ENCODE measurements at places on chromosomes 7 and 10.

DNA sequence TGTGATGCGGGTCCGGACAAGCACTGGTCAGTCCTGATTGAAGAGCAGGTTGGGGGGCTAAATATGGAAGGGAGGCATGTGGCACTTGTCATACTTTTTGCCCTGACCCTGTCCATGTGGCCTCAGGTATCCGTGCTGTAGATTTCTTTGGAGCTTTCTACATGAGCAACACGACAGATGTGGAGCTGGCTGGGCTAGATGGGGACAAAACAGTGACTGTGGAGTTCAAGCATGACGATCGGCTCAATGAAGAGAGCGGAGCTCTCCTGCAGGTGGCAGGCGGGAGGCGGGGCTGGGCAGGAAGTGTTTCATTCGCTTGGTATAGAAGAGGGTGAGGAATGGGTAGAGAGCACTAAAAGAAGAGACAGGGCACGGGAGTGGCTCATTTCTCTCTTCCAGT is 13.0 kb upstream of the CHCHD1 start:
- no peak for DNase-seq

DNA sequence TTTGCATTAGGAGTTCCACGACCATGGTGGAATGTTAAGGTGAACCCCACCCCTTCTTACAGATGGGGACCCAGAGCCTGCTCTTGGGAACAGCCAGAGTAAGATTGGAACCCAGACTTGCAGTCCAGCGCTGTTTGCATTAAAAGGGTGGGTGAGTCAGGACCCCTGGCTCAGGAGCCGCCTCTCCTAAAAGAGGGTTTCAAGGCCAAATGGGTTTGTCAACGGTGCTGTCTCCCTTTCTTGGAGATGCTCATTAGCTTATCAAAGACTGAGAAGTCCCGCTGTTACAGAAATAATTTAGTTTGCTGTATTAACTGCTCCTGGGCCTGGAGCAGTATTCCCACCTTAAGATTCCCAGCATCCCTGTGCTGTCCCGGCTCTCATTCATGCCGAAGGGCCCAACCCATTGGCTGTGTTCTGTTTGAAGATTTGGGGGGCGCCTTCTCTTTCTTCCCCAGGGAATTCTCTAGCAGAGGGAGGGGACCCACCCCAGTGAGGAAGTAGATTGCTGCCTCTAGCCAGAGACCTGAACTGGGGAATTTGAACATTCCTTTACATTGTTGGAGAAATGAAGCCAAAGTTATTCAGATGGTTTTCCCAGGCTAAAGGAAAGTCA is 1.8 kb downstream of the MARVELD1 start:
- no peak for DNase-seq

GRCh38 chr10:3169271-3169670 is 3.3 kb downstream of the PITRM1 start:
- DNase-seq = no peak

- DNase-seq = no peak
Observed at GRCh38 chr7:34191162-34191561, 285.8 kb downstream of the BMPER start.

GRCh38 chr10:78474743-78475142 is 441.1 kb downstream of the RPS24 start:
- DNase-seq = no peak

DNA sequence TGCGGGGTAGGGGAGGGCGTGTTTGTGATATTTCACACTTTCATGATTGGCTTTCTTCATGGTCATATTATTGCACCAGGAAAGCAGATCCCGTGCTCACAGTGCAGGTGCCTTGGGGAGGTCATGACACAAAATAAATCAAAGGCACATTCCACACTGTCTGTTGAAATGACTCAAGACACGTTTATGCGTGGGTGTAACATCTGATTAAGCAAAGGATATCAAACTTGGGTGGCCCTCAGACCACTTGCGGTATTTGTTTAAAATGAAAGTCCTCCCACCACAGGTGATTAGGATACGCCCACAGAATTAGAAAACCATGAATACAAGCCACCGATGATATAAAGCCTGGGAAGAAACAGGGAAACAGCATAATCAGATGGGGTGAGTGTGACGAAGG is 51.1 kb downstream of the SVIL start:
- no peak for DNase-seq

DNA sequence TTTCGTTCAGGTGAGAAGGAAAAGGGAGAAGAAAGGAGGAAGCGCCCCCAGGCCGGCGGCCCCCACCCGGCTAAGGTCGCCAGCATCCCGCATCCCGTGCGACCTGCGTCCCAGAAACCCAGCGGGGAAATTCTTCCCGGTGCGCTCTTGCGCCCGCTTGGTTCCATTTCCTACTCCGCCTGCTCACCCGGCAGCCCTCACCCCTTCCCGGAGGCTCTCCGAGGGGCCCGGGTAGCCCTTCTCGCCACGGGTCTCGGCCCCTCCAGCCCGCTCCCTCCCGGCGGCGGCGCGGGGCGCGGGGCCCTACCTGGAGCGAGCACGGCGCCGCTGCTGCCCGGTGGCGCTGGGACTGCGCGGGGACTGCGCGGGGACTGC is at the start of gene PRKCQ:
PRKCQ (minus strand) TSS at position 373 of the 375 bp plus-strand sequence. CDS start 65,141 bp downstream, outside the sequence.
- no peak for DNase-seq

GRCh38 chr7:147611431-147611830 is 979.1 kb upstream of the C7orf33 start:
- no peak for DNase-seq

- DNase-seq = peak; percentile 55
Observed at GRCh38 chr7:880450-880849, 4.1 kb downstream of the GET4 start.

DNA sequence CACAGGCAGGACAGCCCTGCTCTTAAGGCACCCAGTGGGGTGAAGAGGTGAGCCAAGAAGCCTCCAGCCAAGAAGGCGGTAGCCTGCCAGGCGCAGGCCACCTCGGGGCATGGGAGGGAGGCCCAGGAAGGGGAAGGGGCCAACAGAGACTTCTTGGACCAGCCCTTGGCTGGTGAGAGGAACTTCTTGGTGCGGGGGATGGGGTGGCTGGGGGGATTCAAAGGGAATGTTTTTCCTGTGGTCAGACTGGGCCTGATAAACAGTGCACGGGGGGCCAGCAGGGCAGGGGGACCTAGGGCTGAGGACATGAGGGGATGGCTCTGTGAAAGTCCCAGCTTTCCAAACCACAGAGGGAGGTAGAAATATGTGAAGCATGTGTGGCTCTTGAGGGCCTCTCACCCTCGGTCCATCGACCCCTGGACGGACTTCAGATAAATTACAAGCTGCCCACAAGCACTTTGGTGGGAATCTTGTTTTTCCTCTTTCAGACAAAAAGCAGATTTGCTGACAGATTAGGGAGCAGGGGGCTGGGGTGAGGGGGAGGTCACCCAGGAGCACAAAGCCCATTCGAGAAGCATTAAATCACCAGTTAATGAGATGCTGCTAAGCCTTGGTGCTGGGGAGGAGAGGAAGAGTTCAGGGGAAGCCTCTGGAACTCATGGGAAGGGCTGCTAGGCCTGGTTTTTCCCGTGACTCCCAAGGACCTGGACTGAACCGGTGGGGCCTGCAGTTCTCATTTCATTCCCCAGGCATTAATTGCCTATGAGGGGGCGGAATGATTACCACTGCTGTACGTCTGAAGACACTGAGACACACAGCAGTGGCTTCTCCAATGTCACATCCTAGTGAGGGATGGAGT is 11.3 kb downstream of the CRYGN start:
- peak; percentile 20 for DNase-seq

GRCh38 chr10:131748831-131749766 is 151.7 kb upstream of the PPP2R2D start:
- no peak for DNase-seq

DNA sequence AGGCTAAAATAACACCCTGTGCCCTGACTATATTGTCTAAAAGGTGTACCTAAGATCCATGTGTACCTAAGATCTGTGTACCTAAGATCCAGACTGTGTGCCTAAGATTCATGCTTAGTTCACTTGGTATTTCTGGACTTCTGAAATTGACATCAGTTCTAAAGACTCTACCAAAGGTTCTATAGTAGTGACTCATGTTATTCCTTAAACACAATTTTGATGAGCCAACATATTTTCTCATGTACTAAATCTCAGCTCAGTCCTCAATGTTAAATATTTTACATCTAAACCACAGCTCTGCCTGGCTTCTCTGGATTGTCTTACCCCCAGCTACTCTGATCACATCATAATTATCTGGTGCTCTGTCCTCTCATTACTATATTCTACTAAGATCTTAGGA is 802.3 kb upstream of the SORCS1 start:
- no peak for DNase-seq

GRCh38 chr7:155680864-155681263 is 36.4 kb downstream of the RBM33 start:
- no peak for DNase-seq

- no peak for DNase-seq
Observed at GRCh38 chr7:96671854-96672253, 37.8 kb downstream of the SEM1 start.

DNA sequence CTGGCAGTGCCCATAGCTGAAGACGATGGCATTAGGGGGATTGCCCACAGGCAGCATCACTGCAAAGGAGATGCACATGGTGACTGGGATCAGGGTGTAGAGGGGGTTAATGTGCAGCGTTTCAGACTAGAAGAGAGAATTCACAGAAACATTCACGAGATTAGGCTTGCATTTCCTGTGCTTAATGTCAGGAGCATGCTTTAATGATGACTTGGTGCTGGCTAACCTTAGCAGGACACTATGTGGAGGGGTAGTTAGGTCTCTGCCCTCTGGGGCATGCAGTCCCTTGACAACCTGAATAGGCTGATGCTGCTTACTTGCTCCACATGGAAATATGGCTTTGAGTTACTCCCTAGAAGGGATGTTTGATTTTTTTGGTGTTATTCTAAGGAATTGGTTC is 21.8 kb downstream of the STMP1 start:
- no peak for DNase-seq

DNA sequence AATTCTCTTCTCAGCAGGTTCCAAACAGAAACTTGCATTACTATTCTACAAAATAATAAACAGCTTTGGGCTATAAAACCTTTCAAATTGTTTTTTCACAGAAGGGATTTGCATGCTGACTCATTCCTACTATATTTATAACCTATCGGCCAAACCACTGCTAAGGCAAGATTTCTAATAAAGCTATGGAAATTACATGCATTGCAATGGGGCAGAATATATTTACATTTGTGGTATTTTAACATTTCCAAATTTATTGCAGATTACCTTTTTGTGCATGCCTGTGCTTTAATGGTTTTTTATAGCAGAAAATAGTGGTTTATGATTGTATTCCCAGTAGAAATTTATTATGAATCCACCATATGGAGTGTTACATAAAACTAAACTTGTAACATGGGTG is 69.0 kb upstream of the NPVF start:
- no peak for DNase-seq
